Fibroblast of lung (primary cell): ENCODE measurements at places on chromosomes 4 and X.

DNA sequence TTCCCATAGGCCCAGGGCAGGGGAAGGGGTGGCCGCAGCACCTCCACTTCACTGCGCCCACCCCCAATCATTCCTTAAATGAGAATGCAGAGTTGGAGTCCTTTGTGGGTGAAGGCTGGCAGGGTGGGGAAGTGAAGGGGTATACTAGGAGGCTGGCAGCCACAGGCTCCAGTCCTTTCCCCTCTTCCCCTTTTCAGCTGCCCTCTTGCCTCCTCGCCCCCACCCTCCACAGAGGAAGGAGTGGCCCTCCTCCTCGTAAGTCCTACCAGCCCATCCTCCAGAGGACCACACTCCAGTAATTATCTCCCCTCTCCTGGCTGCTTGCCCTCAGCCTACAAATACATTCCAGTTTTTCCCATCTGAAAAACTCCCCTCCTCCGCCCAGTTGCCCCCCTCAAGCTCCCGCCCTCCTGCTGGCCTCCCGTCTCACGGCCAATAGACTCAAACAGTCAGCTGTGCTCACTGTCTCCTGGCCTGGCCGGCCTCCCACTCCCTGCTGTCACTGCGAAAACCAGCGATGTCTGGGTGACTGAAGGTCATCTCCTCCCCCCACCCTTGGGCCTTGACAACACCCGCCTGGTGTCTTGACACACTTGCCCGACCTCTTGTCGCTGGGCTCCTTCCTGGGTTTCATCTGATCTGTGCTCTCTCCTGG lies 38.8 kb downstream of the EFNB1 start:
- peak; percentile 3 for DNase-seq

DNA sequence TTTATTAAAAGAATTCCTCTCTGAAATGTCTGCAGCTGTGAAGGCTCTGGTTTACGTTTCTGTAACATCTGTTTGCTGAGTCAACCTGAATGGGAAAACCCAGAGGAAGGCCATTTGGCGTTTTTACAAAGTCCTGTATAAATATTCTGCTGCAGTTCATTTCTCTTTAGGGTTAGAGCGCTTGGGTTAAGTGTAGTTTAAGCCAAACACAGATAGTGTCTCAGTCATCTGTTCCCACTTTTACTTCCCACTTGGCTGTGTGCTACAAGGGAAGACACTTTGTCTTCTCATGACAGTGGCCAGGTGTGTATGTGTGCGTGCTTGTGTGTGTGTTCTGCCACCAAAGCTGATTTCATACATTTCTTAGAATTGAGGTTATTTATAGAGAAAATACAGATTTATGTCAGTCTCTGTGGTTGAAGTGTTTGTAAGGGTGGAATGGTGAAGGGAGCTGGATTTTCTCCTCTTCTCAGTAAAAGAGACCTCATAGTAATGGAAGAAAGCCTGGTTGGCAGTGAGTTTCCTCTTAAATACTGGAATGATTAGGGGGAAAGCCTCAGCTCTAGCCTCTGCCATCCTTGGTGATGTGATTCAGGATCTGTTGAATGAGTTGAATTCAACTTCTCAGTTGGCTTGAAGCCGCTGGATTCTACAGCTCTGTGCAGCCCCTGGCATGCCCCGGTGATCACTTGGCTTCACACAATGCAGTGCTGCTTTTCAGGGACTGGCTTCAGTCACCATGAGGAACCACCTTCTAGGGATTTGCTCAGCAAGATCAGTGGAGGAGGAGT lies 50.6 kb downstream of the JADE1 start:
- peak; percentile 92 for DNase-seq

- no peak for DNase-seq
Observed at GRCh38 chr4:157908031-157908430, 264.8 kb downstream of the GASK1B start.

DNA sequence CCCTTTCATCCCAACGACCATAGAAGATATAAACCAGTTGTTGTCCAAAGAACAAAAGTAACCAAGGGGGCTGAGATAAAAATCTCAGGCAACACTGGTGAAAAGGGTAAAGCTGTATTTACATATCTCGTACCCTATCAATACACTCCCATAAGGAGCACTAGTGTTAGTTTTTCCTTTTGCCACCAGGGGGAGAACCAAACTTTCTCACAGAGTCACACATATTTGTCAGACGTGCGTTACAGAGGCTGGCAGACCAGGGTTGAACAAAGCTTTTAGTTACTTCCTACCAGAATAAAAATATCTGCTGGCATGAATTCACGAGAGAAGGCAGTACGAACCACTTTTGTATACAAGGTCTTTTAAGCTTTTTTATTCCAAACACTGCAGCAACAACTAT lies 88.3 kb downstream of the AMELX start:
- peak; percentile 45 for DNase-seq

DNA sequence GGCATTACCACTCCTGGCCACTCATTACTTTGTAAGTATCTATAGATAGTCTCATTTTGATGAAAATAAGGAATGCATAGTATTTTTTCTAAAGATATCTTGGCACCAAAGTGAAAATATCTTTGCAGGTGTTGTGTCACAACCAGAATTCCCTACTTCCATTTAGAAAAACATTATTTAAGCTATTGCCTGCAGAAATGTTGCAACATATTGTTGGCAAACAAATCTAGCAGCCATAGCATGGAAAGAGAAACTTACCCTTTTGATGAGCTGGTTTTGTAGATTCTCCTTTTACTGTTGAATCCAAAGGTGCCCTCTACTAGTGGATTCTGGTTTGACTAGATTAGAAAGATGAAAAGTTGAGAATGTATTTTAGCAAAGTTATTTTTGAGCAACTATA lies 138.8 kb downstream of the AREG start:
- peak; percentile 46 for DNase-seq

DNA sequence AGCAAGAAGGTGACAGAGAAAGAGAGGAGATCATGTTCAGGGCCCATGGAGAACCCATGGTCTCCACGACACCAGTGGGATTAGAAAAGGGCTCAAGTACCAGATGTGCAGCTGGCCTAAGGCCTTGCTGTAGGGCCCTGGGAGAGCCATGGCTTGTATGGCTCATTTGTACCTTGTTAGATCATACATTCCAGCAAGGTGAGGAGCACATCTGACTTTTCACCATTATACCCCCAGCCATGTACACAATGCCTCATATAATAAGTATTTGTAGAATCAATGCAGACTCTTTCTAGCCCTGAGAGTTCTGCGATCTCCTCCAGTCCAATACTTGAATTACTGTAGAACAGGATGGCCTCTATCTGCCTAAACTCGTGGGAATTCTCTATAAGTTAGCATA lies 94.2 kb upstream of the MAP3K15 start:
- no peak for DNase-seq

- no peak for DNase-seq
Observed at GRCh38 chr4:77651820-77652219, 46.2 kb downstream of the CXCL13 start.

- DNase-seq: no peak
Observed at GRCh38 chr4:119804404-119804803, 175.8 kb upstream of the PDE5A start.

DNA sequence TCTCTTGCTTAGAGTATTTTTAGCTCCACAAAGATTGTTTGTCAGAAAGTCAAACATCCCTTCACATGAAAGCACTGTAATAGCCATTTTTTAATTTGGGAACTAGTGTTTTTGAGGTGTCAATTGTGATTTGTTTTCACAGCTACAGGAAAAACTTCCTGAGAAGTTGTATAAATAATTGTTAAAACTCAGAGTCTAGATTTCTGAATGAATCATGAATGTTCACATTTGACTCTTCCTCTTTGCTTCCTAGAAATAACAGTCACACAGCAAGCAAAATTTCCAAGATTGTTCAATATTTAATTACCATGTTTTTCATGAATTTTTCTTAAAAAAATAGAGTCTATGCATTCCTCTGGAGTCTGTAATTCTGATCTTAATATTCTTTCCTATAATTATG lies 156.9 kb upstream of the SLC7A11 start:
- no peak for DNase-seq

DNA sequence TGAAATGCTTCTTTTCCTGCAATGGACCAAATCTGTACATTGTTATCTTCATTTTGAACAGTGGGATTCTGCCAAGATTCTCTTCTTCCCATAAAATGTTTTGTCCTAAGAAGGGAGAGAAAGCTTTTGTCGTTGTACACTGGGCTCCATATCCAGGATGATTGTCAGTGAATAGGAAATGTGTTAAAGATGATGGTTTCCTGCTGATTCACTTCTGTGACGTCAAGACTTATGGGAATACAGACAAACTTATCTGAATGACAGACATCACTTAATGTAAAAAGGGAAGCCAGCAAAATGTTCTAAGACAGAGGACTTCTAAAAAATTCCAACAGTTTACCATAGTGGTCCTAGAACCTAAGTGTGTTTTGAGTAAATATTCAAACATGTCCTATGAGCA lies 53.7 kb upstream of the HPF1 start:
- no peak for DNase-seq

DNA sequence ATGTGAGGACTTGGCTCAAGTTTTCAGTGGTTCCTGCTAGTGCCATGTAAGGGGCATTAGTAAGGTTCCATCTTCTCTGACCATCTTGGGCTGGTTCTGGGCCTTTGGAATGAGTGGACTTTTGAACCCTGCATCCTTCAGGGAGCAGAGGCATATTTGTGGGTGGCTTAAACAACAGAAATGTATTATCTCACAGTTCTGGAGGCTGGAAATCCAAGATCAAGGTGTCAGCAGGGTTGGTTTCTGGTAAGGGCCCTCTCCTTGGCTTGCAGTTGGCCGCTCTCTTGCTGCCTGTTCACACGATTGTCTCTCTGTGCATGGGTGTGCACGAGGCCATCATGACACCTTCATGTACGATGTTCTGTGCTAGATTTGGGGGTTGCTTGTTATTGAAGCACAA lies 21.3 kb downstream of the CCKAR start:
- DNase-seq: no peak

GRCh38 chrX:122122274-122122673 lies 1061.8 kb upstream of the GRIA3 start:
- DNase-seq: no peak

DNA sequence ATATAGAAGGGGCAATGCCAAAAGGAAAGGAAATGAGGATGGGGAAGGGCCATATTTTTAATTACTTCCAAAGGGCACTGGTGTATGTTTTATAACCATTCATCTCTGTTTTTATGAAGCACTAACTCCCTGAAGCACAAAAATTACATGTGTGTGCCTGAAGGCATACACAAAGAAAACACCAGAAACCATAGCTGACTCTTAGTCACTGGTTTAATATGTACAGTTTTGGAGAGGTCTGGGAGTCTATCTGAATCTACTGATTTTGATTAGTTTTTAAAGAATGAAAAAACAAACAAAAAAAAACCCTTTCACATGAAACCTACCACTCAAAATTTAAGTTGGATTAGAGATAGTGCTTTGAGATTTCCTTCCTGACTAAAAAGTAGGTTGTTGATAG lies 438.7 kb downstream of the RPA4 start:
- peak; percentile 19 for DNase-seq

DNA sequence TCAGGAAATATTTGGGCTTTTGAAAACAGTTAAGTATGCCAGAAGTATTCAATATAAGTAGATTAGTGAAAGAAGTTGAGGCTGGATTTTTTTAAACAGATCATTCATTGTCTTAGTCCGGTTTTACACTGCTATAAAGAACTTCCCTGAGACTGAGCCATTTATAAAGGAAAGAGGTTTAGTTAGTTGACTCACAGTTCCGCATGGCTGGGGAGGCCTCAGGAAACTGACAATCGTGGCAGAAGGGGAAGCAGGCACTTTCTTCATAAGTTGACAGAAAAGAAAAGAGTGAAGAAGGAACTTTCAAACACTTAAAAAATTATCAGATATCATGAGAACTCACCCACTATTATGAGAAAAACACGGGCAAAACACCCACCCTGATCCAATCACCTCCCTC lies 31.1 kb upstream of the CYLC1 start:
- DNase-seq: no peak

GRCh38 chrX:84876876-84877275 lies 126.8 kb upstream of the APOOL start:
- DNase-seq: no peak

GRCh38 chr4:113101669-113102068 lies 52.2 kb downstream of the ANK2 start:
- DNase-seq: no peak

- DNase-seq: no peak
Observed at GRCh38 chrX:37083880-37084279, 75.7 kb downstream of the FAM47C start.

DNA sequence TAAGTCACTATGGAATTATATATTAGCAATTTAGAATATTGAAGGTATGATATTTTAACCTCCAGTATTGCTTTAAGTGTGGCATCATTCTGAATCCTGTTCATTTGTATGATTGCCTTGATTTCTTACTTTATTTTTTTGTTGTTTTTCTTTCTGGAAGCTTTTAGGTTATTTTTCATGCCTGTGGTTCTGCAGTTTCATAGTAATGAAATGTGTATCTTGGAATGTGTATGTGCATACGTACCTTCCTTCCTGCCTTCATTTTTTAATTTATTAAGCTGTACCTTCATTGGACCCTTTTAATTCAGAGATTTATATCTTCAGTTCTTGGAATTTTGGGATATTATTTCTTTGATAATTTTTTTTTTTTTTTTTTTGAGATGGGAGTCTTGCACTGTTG lies 22.1 kb downstream of the CPEB2 start:
- no peak for DNase-seq

DNA sequence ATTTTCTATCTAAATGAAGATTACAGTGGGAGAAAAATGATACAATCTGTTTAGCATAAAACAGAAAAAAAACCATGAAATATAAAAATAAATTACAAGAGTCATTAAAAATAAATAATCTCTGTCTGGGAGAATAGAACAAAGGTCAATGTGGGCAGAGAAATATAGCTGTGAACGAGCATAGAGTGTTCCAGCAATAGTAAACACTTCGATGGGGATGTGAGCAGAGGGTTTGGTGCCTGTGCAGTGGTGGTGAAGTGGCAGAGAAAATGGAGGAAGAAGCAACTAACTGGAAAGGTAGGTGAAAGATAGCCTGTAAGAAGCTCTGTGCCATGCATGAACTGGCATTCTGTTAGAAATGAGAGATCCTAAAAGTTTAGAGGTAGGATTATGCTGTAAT lies 64.9 kb downstream of the ANKRD50 start:
- no peak for DNase-seq

GRCh38 chrX:42289492-42290385 lies 366.4 kb upstream of the CASK start:
- DNase-seq: no peak

DNA sequence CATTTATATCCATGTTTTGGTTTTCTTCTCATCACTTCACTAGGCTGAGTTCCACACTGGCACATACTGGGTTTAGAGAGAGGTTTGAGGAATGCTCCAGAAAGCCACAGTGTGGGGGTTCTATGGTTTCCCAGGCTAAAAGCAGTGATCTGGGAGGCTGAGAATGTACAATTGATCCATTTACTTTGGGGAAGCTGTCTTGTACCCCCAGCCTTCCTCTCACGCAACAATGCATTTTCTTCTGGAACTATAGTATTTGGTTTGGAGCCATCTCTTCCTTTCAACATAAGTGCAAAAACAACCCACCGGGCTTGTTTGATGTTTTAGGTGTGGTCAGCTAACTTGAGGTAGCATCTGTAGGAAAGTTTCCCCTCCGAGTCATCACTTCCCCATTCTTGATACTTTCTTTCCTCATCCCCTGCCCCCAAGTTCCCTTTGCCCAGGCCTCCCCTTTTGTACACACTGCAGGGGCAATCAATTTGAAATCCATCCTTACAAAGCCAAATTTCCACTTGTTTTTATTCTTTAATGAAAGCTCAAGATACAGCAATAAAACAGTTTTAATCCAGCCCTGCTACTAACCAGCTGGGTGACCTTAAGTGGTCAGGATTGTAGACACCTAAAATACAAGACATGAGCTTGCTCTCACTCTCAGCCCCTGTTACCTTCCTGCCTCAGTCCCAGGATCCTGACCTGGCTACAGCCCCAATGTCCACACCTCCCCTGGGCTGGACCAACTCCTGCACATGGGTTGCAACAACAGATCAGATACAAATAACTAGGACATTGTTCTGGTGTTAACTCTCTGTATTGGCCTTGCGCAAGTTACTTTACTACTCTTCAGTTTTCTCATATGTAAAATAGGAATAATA lies 109.2 kb downstream of the FHDC1 start:
- peak; percentile 42 for DNase-seq
